Fibroblast of skin of right quadriceps (primary cell): ENCODE measurements at places on chromosomes 6 and 20.

- no peak for DNase-seq
Measured at GRCh38 chr20:63191400-63191799, 24.5 kb downstream of the YTHDF1 start.

GRCh38 chr6:6390849-6391602 lies 70.6 kb upstream of the F13A1 start:
- no peak for DNase-seq

GRCh38 chr6:153442096-153442495 lies 311.0 kb upstream of the RGS17 start:
- no peak for DNase-seq

DNA sequence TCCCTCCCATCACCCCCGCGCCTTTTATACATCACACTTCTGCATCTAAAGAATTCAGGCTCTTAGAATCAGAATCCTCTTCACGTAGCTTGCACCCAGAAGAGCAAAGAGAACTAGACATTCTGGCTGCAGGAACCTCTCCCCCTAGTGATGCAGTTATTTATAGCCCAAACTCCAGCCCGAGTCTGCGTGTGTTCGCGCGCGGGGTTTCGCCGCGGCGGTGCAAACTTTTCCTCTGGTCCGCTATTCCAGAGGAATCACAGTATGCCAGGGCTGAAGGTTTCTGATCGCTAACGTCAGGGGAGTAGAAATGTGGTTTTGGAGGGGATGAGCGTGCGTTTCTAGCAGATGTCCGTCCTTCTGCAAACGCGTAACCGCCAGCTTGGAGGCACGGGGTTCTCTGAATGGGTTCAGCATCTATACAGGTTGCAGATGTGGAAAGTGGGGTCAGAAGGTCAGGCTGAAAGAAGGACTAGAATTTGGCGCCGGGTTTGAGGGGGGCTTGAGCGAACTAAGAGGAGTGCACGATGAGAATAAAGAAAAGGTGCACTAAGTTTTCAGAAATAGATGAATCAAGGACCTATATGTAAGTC lies 1.8 kb downstream of the EPHA7 start:
- peak; percentile 38 for DNase-seq

DNA sequence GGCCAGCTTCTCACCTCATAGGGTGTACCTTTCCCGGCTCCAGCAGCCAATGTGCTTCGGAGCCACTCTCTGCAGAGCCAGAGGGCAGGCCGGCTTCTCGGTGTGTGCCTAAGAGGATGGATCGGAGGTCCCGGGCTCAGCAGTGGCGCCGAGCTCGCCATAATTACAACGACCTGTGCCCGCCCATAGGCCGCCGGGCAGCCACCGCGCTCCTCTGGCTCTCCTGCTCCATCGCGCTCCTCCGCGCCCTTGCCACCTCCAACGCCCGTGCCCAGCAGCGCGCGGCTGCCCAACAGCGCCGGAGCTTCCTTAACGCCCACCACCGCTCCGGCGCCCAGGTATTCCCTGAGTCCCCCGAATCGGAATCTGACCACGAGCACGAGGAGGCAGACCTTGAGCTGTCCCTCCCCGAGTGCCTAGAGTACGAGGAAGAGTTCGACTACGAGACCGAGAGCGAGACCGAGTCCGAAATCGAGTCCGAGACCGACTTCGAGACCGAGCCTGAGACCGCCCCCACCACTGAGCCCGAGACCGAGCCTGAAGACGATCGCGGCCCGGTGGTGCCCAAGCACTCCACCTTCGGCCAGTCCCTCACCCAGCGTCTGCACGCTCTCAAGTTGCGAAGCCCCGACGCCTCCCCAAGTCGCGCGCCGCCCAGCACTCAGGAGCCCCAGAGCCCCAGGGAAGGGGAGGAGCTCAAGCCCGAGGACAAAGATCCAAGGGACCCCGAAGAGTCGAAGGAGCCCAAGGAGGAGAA lies 10.5 kb downstream of the GNAS-AS1 start:
- no peak for DNase-seq

GRCh38 chr6:168634541-168635328 lies 193.8 kb downstream of the SMOC2 start:
- no peak for DNase-seq

DNA sequence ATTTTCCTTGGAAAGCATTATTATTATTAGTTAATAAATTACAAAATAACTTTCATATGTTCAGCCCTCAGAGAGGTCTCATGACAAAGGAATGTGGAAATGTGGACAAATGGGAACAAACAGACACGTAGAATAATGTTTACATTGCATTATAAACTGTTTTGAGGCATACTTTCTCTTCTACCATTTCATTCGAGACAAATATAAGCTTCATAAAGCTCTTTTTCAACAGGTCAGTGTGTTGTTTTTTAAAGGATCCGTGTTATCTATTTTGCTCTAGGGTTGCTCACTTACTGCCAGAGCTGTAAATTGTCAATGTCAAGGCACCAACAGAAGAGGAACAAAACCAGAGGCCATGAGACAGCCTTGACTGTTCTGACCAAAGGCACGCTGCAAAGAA lies 256.8 kb downstream of the PHACTR1 start:
- no peak for DNase-seq

- peak; percentile 69 for DNase-seq
Measured at GRCh38 chr6:155561257-155561965, 105.8 kb upstream of the NOX3 start.

DNA sequence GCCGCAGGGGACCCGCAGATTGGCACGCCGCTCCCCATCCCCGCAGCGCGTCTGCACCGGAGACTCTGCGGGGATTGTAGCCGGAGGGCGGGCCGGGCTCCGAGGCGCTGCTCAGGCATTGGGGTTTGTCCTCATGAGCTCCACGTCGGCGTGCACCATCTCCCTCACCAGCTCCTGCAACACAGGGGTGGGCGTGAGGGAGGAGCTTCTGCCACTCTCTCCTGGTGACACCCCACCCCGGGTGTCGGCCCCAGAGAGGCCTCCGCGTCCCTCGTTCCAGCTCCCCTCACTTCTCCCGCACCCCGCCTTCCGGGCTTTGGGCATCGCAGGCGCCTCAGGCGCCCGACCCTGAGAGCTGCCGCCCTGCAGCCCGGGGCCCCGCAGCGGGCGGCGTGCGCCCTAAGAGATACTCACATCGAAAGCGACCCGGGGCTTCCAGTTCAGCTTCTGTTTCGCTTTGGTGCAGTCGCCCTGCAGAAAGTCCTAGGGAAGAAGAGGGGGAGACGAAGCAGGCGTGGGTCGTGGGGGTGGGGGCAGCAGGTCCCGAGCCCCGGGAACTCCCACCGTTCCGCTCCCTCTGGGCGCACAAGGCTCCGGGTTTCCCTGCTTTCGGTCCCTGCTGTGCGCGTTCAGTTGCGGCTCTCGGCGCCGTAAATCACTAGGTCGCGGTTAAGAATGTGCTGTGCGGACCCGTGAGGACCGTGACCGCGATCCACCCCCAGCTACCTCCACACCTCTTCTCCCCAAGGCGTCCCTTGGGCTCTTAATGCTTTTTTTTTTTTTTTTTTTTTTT lies 14.5 kb downstream of the FOXC1 start:
- DNase-seq = no peak

DNA sequence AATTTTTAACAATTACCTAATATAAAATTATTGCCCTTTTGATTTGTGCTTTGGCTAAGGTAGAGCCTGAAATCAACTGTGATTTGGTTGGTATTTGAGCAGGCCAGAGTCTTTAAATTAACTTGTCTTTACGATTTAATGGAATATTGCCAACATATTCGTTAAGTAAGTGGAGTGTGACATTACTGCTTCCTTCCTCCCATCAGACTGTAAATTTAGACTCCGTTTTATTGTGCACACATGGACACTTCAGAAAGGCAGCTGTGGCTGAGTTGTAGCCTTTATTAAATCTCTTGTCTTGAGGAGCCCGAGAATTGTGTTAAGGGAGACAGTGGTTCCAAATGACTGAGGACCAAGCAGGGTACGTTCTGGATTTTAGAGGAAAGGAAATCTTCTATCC lies 57.4 kb downstream of the CAP2 start:
- peak; percentile 54 for DNase-seq
